ENCODE measurements at places on chromosomes 7 and 10.

DNA sequence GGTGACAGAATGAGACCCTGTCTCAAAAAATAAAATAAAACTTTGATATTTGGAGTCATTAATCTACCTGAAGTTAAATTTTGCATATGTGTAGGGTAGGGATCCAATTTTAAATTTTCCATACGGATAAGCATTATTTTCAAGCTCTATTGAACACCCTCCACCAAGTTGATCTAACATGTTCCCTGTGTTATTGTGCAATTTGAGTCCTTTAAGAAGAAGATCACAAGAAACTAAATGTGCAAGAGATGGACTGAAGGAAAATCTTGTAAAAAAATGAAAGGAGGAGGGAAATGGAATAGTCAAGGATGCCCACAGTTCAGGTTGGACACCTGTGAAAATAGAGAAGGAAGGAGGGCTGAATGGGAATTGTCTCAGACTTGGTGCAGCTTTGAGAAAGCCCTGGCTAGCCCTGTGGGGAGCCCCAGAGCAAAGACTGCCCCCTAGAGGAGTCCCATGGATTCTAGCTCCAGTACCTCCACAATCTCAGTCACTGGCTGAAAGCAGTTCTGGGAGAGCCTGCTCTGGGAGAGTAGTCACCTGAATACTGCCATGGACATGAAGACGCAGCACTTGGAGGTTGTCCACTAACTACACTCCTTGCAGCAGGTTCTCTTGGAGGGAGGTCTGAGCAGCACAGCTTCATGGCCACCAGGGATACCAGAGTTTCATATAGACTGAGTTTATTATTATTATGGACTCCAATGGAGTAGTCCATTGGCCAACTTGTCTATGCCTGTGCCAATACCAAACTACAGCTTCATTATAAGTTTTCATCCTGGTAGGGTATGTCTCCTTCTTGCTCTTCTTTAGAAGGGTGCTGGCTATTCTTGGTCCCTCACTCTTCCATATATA is 5.7 kb upstream of the TIAL1 start:
- DNase-seq = no peak

- no peak for DNase-seq
These were observed 125.0 kb upstream of the GJD4 start for GRCh38 chr10:35480142-35480541.

DNA sequence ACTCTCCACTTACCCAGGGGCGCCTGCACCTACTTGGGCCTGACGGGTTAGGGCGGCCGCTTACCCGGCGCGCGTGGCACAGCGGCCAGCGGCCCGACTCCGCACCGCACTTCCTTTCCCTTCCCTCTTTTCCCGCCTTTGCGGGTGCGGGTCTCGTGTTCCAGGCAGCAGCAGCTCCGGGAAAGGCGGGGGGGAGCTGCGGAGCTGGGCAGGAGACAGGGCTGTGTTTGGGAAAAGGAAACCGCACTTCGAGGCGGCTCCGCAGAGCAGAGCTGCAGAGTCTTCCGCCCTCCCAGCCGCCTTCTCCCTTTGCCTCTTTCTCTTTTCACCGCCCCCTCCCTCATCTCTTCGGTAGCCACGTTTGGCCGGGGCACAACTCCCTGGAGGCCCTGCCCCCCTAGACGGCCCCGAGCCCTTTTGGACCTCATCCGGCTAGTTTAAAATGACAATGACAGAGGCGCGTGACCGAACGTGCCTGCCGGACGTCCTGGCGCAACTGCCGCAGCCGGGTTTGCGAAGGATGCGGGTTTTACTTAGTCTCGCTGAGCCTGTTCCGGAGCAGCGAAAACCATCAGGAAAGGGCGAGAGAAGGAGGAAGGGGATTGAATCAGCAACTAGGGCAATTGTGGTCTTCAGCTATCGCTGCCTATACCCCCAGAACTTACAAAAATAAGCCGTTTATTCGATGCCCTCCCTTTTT is 7.9 kb upstream of the PAX2 start:
- no peak for DNase-seq

DNA sequence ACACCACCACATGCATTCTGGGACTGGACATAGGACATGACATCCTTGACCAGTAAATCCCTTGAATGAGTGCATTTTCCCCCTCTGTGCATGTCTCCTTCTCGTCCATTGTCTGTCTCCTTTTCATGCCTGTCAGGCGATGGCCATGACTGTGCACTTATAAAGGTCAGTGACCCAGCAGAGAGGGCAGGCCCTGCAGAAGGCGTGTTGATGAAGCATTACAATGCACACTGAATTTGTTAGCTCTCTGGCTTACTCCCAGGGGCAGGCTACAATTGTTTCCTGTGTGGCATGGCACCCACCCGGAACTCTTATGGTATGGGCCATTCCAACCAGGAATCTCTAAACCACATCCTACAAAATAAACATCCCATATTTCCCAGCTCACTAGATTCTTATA is 71.1 kb downstream of the SAMD9 start:
- no peak for DNase-seq

DNA sequence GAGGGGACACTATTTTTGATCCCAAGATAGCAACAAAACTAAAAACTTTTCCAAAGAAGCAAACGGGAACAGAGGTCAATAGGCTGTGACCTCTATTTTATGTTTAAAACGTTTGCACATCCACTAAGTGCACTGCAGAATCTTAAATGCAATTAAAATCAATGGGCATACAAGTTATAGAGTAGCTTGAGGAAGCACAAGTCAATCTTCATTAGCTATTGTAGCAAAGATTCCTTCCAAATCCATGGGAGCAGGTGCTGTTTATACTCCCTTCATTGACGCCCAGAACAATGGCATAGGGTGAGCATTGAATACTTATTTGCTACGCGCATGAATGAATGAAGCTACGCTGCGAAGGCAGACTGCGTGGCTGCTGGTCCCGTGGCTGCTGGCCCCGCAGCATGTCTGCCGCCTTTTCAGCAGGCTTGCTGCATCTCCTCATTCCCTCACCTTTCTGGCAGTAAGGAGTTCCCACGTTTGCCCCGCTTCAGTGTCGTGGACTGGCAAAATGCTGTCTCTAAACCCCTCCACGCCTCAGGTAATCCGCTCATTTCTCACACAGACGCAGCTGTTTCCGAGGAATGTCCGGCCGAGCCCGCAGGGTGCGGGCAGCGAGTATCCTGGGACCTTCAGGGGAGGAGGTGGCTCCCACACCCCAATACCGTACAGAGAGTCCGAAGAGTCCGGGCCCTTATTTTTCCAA is 754 bp upstream of the PHYHIPL start:
- no peak for DNase-seq

DNA sequence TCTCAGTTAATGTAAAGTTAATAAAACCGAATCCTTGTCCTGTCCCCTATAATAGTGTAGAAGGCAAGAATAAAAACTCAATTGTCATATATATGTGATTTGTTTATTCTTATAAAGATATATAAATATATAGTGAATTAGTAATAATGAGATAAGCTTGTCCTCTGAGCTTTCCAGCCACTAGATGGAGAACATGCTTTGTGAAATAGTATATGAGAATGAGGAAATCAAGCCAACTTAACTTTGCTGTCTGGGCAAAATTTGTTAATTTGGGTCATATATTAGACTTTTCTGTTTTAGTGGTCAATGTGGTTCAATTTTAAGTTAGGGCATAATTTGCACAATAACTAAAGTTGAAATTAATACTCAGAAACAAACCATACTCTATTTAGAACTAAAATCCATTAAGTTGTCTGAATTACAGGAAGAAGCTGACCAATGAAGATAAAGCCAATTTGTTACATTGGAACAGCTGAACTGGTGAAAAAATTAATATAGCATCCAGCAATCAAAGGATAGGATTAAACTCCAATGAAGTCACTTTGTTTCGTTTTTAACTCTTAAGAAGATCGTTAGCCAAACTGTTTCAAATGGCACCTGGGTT is 595.0 kb downstream of the ARL4A start:
- DNase-seq = no peak

DNA sequence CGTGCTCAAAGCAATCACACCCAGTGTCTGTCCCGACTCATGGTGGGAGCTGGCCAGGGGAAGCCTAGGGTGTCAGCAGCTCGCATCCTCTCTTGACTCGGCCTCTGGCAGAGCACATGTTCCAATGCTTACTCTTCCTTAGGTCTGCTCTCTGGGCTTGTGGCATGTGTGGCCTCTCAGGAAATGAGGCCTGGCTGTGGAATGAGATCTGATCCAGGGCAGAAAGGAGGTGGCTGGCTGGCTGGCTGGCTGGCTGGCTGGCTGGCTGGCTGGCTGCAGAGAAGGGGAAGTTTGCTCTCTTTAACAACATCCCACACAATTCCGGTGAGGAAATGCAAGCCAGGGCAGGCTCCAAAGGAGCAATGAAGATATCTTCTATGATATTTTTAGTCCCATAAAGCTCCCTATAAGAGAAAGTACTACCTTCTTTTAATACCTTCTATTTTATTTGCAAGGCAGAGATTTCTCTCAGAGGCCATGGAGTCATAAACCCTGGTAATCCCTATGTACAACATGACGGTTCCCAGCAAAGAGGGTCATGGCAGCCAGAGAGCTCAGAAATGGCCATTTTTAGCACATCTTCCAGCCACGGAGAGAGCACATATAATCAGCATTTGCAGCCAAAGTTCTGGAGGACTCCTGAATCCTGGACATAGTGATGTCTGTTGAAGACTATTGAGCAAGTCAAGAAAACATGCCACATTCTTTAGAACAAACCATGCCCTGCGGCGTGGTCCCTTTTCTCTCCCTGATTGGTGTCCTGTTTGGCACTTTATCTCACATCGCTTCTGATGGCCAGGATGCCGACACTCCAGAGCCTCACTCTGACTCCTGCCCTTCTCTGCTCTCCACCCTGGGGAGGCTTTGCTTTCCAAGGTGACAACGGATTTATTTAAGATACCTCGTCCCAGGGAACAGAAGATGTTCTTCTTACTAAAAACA is 153.7 kb downstream of the FANK1 start:
- DNase-seq = no peak

GRCh38 chr7:95334447-95334846 is 10.1 kb upstream of the PON1 start:
- no peak for DNase-seq

GRCh38 chr10:83075016-83075814 is 1064.1 kb upstream of the GHITM start:
- no peak for DNase-seq

DNA sequence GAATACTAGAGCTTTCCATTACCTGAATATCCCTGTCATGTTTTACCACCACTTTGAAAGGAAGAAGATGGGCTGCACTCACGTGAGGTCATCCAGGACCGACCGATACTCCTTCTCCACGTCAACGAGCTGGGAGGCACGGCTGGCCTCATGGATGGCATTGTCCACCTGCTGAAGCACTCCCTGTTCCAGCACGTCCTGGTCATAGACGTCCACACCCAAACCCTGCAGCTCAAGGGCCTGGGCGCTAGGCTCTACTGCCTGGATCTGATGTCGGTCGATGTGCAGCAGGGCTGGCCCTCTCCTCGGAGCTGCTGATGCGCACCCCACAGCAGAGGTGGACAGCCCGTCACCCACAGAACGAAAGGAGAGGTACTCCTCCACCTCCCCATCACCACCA is 6.5 kb downstream of the ERCC6 start:
- no peak for DNase-seq

DNA sequence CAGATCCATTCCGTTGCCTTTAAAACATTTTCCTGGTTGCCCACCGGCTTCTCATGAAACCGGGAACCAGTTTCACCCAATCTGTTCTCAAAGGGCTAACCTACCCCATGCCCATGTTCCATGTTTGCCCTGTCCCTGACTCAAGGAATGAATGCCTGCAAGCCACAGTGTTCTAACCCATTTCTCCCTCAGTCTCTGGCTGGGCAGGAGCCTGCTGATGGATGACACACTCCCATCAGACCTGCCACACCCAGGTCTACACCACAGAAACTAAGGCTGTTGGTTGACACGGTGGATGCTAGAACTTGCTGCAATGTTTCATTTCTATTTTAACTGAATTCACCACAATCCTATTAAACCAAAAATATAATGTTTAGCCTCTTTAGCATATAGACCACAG is 15.6 kb downstream of the CLRN3 start:
- DNase-seq = no peak

DNA sequence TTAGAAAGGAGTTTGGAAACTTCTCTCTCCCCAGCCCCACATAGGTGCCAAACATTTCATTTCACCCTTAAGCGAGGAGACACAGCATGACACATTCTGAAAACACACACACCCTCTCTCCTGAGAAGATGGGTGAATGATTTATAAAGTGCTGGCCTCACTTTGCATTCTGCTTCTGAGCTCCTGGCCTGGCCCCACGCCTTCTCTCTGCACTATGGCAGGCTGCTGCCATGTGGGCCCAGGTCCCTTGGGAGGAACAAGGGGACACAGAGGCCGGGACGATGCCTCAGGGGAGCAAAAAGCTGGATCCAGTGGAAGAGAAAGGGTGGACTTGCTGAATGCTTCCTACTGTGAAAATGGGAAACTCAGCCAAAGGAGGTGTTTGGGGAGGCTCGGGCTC is 56.0 kb downstream of the CPXM2 start:
- DNase-seq = no peak

DNA sequence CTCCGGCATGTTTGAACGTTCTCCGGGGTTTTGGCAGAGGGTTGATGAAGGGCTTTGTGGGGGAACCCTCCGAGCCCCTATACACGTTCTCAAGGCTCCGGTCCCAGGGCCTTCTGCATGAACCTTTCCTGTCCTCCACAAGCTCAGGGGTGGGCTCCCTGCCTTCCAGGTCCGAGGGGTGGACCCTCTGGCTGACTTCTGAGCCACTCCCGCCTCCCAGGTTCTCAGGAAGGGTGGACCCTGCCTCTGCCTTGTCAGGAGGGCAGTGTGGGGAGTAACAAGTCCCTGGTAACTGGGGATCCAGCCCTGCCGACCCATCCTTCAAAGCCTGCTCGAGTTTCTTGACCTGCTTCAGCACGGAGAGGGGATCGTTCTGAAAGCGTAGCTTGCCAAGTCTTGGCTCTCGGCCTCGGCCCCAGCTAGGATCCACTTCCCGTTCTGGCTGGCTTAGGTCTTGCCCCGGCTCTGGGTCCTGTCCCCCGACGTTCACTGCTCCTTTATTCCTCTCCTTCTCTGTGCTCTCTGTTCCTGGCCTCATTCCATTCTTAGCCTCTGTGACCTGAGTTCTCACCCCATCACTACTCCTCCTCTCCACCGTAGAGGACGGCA is 38.9 kb downstream of the DENND2A start:
- DNase-seq = no peak

DNA sequence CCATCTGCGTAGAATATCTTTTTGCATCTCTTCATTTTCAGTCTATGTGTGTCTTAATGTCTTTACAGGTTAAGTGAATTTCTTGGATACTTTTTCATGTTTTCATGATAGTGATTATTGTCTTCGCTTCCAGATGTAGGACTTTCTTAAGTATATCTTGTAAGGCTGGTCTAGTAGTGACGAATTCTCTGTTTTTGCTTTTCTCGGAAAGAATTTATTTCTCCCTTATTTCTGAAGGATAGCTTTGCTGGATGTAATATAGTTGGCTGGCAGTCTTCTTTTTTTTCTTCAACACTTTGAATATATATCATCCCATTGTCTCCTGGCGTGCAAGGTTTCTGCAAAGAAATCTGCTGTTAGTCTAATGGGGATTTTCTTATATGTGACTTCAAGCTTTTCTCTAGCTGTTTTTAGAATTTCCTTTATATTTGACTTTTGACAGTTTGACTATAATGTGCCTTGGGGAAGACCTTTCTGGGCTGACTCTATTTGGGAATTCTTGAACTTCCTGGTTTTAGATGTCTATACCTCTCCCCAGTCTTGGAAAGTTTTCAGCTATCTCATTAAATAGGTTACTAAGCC is 14.3 kb downstream of the GTPBP4 start:
- no peak for DNase-seq

- no peak for DNase-seq
These were observed 90.3 kb downstream of the HERPUD2 start for GRCh38 chr7:35604595-35604994.

GRCh38 chr10:127318396-127318795 is 122.0 kb upstream of the INSYN2A start:
- DNase-seq = no peak

GRCh38 chr10:80658068-80658467 is 120.4 kb downstream of the SH2D4B start:
- DNase-seq = no peak

All from breast epithelium (tissue), 4 donors.